ENCODE measurements at places on chromosomes 16 and 17.
A peak's percentile ranks its signal among the peaks of the same experiment; 100 is the strongest.

- peaks cover 37% of the 10 kb centered on the region for H3K36me3 ChIP-seq
- no peaks in the 10 kb centered on the region for H3K27me3 ChIP-seq
- H3K27ac ChIP-seq, result no peak overlapping the region
- H3K4me1 ChIP-seq, result peaks cover 12% of the 10 kb centered on the region
- H3K4me3 ChIP-seq, result no peak overlapping the region
- DNase-seq, result no peak
These were observed 144.5 kb downstream of the CLEC16A start for GRCh38 chr16:11088831-11089230.

DNA sequence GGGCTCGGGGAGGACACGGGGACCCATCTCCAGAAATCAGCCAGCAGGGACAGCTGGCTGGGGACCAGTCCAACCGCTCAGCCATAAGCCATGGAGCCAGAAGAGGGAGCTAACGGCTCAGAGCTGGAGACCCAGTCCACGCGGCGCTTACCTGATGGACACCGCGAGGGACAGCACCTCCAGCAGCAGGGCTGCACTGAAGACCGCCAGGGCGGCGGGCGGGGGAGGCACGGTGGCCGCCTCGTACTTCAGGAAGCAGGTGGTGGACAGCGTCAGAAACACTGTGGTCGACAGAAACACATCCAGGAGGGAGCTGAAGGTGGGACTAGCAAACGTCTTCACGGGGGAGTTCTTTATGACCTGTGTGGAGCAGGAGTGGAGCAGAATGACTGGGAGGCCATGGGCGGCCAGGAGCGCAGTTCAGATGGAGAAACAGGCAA lies 102.6 kb upstream of the CREBBP start:
- peak; percentile 75 for DNase-seq
- H3K27me3 ChIP-seq, result no peaks in the 10 kb centered on the region
- no peak overlapping the region for H3K4me3 ChIP-seq
- peaks cover 62% of the 10 kb centered on the region for H3K36me3 ChIP-seq

DNA sequence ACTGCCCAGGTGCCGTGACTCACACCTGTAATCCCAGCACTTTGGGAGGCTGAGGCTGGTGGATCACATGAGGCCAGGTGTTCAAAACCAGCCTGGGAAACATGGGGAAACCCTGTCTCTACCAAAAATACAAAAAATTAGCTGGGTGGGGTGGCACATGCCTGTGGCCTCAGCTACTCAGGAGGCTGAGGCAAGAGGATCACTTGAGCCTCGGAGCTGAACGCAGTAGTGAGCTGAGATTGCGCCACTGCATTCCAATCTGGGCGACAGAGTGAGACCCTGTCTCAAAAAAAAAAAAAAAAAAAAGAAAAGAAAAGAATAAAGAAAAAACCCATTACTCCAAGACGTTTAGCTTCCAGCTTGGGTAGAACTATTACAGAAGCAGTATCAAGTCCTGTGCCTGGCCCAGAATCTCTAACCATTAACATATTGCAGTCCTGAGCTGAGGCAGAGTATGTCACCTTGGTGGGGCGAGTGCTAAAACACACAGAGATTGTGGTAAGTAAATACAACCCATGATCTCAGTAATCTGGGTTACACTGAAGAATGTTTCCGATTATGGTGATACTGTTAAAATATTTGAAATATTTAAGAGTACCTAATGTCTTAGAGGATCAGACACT lies 23.2 kb upstream of the CFAP20 start:
- no peak overlapping the region for H3K4me3 ChIP-seq
- H3K4me1 ChIP-seq, result no peaks in the 10 kb centered on the region
- H3K27me3 ChIP-seq, result no peaks in the 10 kb centered on the region
- no peak overlapping the region for H3K27ac ChIP-seq
- H3K36me3 ChIP-seq, result no peaks in the 10 kb centered on the region

- H3K4me1 ChIP-seq, result no peaks in the 10 kb centered on the region
- no peaks in the 10 kb centered on the region for H3K36me3 ChIP-seq
- H3K27ac ChIP-seq, result no peak overlapping the region
- H3K4me3 ChIP-seq, result no peak overlapping the region
- H3K27me3 ChIP-seq, result no peaks in the 10 kb centered on the region
These were observed 9.7 kb upstream of the ZFP1 start for GRCh38 chr16:75138636-75139035.

GRCh38 chr16:81526935-81527334 lies 82.3 kb downstream of the CMIP start:
- peaks cover 24% of the 10 kb centered on the region for H3K4me1 ChIP-seq
- peak; percentile 70 for DNase-seq
- H3K4me3 ChIP-seq, result no peak overlapping the region
- no peaks in the 10 kb centered on the region for H3K27me3 ChIP-seq

GRCh38 chr17:22268214-22268911 lies 576.0 kb downstream of the KCNJ18 start:
- no peak for DNase-seq
- no peak overlapping the region for H3K4me3 ChIP-seq
- no peaks in the 10 kb centered on the region for H3K4me1 ChIP-seq
- H3K36me3 ChIP-seq, result no peaks in the 10 kb centered on the region

- H3K27ac ChIP-seq, result no peak overlapping the region
- peaks cover 3% of the 10 kb centered on the region for H3K4me1 ChIP-seq
- no peak overlapping the region for H3K4me3 ChIP-seq
- DNase-seq, result no peak
- H3K36me3 ChIP-seq, result peaks cover 2% of the 10 kb centered on the region
- H3K27me3 ChIP-seq, result no peaks in the 10 kb centered on the region
These were observed 126.6 kb downstream of the RPTOR start for GRCh38 chr17:80671039-80671824.

GRCh38 chr17:60435244-60436167 lies 13.2 kb downstream of the CHCT1 start:
- H3K27me3 ChIP-seq, result no peaks in the 10 kb centered on the region
- H3K4me3 ChIP-seq, result no peak overlapping the region
- H3K36me3 ChIP-seq, result no peaks in the 10 kb centered on the region

DNA sequence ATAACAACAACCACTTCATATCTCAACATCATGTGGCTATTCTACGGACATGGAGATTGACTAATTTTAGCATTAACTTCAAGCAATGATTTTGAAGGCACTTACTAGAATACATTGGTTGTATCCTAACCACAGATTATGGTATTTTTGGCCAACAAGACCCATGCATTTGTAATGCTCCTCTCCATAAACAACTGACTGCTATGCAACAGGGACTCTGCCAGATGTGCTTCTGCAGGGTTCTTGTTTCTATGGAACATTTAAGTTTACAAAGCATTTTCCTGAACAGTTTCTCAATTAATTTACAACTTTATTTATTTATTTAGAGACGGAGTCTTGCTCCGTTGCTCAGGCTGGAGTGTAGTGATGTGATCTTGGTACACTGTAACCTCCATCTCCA lies 178.0 kb downstream of the PARN start:
- no peak overlapping the region for H3K4me3 ChIP-seq
- DNase-seq, result no peak
- no peak overlapping the region for H3K27ac ChIP-seq
- H3K4me1 ChIP-seq, result no peaks in the 10 kb centered on the region

DNA sequence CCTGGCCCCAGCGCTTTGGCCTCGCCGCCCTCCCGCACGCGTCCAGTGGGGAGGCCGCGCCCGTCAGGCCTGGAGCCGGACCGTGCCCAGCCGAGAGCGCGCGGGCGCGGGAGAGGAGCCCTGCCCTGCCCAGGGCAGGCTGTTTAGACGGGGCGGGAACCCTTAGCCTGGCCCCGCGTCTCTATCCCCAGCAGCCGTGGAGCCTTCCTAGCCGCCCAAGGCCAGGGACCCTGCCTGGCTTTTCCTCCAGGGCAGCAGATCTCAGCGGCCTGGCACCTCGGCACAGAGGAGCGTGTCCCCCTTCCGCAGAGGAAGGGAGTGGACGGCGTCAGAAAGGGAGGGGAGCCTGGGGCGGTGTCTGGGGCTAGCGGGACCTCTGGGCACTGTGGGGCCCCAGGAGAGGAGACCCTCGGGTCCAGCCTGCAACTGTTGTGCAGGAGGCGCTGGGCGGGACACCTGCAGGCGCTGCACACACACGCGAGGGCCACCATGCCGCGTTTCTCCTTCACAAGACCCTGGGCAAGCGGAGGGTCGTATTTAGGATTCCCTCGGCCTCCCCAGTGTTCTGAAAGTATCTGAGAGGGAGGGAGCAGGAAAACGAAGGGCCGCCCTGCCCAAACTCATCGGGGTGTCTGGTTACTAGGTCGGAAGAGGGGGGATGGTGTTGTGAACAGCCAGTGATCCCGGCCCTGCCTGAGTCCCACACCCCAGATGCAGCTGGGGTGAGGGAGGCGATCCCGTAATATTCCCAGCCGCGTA lies 2.3 kb upstream of the NPTX1 start:
- H3K27me3 ChIP-seq, result peaks cover 18% of the 10 kb centered on the region
- H3K36me3 ChIP-seq, result no peaks in the 10 kb centered on the region
- no peak overlapping the region for H3K27ac ChIP-seq
- no peak for DNase-seq
- peaks cover 7% of the 10 kb centered on the region for H3K4me1 ChIP-seq
- peak overlapping the region; percentile 21 for H3K4me3 ChIP-seq

DNA sequence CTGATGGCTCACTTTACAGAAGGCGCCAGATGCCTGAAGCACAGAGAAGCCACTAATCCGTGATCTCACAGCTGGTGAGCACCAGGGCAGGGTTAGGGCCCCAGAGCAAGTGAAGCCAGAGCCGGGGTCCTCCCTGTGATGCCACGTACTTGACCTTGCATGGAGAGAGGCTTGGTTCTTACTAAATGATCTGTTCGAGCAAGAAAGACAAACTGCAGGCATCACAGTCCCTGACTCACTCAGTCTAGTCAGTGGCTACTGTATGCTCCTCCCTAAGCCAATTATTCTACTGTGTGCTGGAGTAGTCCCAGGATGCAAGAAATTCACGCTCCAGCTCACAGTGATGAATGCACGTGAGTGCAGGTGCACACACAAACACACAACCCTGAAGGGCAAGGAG lies 55.4 kb downstream of the SDK2 start:
- DNase-seq, result no peak
- no peak overlapping the region for H3K4me3 ChIP-seq
- H3K4me1 ChIP-seq, result peaks cover 3% of the 10 kb centered on the region
- no peak overlapping the region for H3K27ac ChIP-seq
- no peaks in the 10 kb centered on the region for H3K36me3 ChIP-seq

DNA sequence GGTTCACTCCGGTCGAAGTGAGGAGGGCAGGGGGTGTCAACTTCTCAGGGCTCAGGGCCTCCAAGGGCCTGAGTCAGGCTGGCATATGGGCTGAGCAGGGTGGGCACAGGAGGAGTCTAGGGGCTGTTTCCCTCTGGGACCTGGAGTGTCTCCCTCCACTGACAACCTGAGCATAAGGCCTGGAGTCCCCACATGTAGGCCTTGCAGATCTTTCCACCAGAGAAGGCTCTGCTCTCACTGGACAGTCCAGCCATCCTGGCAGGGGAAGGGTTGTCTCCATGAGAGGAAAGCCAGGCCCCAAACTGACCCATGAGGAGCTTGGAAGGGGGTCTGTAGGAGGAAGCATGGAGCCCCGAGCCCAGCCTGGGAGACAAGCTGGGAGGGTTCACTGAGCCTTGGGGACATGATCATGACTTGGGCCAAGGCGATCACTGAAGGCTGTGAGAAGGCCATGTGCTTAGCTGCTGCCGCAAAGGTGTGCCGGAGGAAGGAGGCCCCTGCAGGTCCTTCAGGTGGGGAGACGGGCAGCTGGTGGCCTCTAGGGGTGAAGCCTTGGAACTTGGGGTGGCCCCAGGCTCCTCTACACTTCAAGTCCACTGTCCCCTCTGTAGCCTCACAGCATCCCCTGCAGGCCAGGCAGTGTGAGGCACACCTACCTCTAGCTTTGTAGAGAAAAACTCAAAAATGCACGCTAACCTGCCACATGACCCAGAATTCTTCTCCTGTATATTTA lies 9.9 kb downstream of the CMTM2 start:
- H3K27ac ChIP-seq, result no peak overlapping the region
- DNase-seq, result peak; percentile 54
- H3K27me3 ChIP-seq, result no peaks in the 10 kb centered on the region
- H3K36me3 ChIP-seq, result no peaks in the 10 kb centered on the region

DNA sequence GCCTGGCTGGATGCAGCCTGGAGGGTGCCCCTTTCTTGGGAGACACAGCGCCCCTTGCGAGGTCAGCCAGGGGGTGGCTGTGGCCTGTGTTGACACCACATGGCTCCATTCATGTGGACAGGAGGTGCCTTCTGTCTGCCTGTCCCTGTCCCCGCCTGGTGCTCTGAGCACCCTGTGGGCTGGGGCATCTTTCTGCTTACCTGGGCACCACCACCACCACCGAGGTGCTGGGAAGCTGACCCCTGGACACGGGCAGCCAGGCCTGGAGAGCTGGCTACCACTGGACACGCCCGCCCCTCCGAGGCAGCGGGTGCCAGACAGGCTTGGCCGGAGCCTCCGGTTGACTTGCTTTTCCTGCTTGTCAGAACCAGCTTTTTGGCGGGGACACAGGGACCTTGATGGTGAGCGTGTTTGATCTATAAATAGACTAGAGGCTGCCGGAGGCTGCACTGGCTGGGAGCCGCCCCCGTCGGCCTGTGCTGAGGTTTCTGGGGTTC lies 121.3 kb upstream of the GSE1 start:
- no peaks in the 10 kb centered on the region for H3K36me3 ChIP-seq
- no peak overlapping the region for H3K27ac ChIP-seq
- no peak overlapping the region for H3K4me3 ChIP-seq

DNA sequence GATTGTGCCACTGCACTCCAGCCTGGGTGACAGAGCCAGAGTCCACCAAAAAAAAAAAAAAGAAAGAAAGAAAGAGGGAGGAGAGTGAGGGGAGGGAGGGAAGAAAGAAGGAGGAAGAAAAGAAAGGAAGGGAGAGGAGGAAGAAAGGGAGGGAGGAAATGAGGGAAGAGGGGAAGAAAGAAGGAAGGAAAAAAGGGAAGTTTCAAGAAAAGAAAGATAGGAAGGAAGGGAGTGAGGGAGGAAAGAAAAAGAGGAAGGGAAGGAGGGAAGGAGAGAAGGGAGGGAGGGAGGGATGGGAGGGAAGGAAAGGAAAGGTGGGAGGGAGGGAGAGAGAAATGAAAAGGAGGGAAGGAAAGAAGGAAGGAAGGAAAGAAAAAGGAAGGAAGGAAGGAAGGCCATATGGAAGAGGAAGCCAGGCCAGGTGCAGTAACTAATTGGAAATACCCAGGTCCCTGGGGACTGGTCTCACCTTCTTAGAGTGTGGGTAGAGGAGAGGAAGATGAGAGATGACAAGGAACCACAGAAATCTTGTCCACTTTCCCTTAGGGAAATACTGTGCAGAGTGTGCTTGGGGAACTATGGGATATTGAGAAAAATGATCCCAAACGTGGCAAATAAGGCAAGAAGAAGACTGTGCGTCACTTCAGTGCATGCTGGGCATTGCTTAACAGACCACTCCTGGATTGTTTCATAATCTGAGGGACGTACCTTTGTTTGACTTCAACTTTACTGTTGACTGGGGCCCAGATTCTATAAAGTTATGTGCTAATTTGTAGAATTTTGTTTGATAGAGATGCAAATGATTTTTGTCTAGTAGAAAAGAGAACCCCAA lies 15.1 kb upstream of the CSNK2A2 start:
- no peaks in the 10 kb centered on the region for H3K27me3 ChIP-seq
- DNase-seq, result no peak
- H3K27ac ChIP-seq, result no peak overlapping the region
- no peaks in the 10 kb centered on the region for H3K36me3 ChIP-seq
